ENCODE measurements at places on chromosomes 6 and 20. TPM values are rescaled to one million over a fixed set of nuclear protein-coding genes. Genes with fewer than 3 reads are reported as not detected.

The CNKSR3 gene
- 17.2 TPM for total RNA-seq

DNA sequence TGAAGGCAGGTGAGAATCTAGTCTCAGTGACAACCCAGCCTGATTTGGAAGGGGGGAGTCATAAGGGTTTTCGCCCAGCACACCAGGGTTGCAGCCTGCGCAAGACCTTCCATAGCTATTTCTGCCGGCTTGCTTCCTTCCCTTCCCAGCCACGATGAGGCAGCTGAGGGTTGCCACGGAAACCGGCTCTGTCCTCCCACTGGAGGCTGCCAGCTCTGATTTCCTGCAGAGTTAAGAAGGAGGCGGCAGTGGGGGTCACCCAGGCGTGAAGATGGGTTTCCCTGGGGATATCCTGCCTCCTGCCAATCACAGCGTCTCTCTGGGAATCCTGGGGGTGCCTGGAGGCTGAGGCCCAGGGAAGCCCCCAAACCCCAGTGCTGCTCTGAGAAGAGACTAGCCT, 23.1 kb upstream of the KCNB1 start:
- H3K36me3 ChIP-seq, result no peaks in the 10 kb centered on the region
- no peaks in the 10 kb centered on the region for H3K4me1 ChIP-seq
- H3K4me3 ChIP-seq, result no peak overlapping the region
- no peaks in the 10 kb centered on the region for H3K27me3 ChIP-seq
- DNase-seq, result no peak
- H3K27ac ChIP-seq, result no peak overlapping the region

DNA sequence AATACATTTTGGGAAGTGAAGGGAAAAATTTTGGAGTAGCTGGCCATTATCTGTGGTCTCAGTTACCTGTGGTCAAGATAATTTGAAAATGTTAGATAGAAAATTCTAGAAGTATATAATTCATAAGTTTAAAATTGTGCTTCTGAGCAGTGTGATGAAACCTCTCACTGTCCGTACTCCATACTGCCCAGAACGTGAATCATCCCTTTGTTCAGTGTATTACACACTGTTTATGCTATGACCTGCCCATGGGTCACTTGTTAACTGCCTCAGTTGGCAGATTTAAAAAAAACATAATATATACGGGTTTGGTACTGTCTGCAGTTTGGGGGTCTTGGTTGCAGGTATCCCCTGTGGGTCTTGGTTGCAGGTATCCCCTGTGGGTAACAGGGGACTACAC, 4.1 kb upstream of the CALHM5 start:
- no peaks in the 10 kb centered on the region for H3K27me3 ChIP-seq
- H3K36me3 ChIP-seq, result no peaks in the 10 kb centered on the region
- no peak overlapping the region for H3K27ac ChIP-seq
- H3K4me3 ChIP-seq, result no peak overlapping the region
- DNase-seq, result no peak
- peaks cover 7% of the 10 kb centered on the region for H3K4me1 ChIP-seq

GRCh38 chr6:109237077-109237985, 142.0 kb downstream of the CEP57L1 start:
- H3K27me3 ChIP-seq, result no peaks in the 10 kb centered on the region
- no peaks in the 10 kb centered on the region for H3K36me3 ChIP-seq
- DNase-seq, result no peak
- no peak overlapping the region for H3K4me3 ChIP-seq

The COL9A1 gene
- total RNA-seq, result 0.71 TPM

- H3K4me1 ChIP-seq, result peaks cover 9% of the 10 kb centered on the region
- H3K4me3 ChIP-seq, result no peak overlapping the region
Measured at GRCh38 chr6:129501740-129502660, 208.0 kb downstream of the ARHGAP18 start.

The FAM184A gene
- total RNA-seq, result 7.6 TPM
